ENCODE measurements at places on chromosomes 16 and 17.
A peak's percentile ranks its signal among the peaks of the same experiment; 100 is the strongest.

DNA sequence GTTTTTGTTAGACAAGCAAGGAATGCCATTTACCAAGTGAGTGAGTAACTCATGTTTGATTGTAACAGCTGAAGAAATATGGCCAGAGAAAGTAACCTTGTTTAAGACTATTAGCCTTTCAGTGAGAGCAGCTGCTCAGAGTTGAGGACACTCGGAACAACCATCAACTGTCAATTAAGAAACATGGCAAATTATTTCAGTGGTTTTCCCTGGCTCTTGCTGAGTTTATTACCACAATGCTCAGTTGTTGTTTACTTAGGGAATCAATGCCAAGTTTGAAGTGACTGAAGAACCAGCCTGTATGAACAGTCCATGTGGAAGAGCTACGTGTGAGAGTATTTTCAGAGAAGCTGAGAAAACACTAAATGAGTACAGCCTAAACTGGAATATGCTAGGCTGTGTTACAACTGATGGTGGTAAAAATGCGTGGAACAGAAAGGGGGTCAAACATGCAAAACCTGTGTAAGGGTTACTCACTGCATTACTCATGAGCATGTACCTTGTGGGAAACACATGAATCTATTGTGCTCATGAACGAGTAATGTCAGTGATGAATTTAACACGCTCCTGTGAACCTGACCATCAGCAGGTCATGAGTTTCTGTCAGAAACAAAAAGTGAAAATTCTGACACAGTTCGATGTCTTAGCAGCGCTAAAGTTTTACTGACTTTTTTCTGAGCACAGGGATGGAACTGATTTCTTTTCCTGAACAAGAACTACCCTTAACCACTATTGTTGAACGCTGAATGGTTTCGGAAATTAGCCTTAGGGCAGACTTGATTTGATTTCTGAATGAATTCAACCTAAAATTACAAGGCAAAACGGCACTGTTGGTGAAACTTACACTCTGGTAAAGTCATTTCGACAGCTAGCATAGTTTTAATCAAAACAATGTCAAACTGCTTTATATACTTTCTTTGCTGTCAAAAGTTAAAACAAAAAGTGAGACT, 33.5 kb downstream of the GNA13 start:
- DNase-seq: peak; percentile 47

- DNase-seq: no peak
Observed at GRCh38 chr16:47978491-47979163, 177.2 kb downstream of the ABCC12 start.

DNA sequence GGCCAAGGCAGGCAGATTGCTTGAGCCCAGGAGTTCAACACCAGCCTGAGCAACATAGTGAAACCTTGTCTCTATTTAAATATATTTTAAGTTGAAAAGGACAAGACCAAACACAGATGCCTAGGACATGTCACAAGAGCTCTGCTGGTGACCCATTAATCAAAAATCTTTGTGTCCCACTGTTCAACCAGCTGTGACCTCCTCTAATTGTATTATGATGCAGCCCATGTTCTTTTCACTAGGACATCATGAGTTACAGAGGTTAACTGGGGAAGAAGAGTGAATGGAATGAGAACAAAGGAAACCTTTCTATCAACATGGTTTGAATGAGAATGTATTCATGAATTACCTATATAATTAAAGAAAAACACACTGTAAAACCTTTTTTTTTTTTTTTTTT, 7.0 kb downstream of the EFTUD2 start:
- DNase-seq: no peak

DNA sequence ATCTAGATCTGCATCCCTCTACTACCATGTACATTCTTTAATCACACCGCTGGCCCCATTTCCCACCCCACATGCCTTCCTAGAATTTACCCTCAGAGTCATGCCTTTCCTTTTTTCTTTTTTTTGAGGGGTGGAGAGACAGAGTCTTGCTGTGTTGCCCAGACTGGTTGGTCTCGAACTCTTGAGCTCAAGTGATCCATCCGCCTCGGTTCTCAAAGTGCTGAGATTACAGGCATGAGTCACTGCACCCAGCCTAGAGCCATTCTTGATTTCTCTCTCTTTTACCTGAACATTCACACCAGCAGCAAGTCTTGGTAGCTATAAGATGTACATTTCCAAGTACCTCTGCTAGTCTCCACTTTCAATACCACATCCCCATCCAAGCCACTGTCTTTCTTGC, 2.1 kb downstream of the PAGR1 start:
- no peak for DNase-seq

- no peak for DNase-seq
Observed at GRCh38 chr17:45313996-45314740, 2.7 kb downstream of the MAP3K14 start.

- DNase-seq: no peak
Observed at GRCh38 chr17:80861892-80862291, 129.7 kb upstream of the CHMP6 start.

GRCh38 chr17:68600067-68600930, 868 bp downstream of the FAM20A start:
- DNase-seq: no peak

GRCh38 chr17:77324227-77324626, 183.5 kb downstream of the SEC14L1 start:
- no peak for DNase-seq

DNA sequence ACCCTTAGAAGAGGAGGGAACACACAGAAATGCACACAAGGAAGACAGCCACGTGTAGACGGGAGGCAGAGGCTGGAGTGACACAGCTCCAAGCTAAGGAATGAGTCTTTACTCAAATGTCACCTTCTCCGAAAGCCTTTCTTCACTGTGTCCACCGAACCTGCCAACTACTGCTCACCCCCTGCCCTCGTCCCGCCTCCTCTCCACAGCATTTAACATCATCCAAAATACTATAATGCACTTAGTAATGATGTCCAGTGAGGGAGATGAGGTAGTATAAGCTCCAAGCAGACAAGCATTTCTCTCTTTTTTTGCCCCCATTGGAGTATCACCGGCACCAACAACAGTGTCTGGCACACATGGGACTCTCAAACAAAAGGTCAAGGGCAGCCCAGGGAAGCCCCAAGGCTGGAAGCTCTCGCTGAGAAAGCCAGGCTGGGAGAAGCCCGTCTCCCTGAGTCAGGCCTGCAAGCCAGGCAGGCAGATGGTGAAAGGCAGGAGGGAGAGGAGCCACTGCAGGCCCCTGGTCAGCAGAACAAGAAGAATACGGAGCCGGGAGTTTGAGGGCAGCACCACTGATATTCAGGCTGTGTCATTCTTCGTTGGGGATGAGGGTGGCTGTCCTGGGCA, 25.9 kb downstream of the ZFHX3 start:
- DNase-seq: no peak

- no peak for DNase-seq
Observed at GRCh38 chr16:8742068-8742467, 55.4 kb downstream of the TMEM186 start.

DNA sequence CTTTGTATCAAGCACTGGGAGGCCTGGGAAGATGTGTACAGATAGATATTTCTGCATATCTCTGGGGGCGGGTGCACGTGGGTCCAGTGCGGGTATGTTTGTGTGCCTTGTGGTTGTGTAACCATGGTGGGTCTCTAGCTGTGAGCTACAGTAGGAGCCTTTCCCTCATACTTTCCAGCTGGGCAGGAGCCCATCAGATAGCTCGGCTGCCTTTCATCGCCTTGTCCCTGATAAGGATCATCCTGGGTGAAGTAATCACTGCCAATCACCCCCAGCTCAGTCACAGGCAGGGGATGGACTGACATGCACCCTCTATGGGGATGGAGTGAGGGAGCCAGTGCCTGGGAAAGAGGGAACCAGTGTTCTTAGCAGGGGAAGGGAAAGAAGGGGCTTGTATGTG, 3.2 kb upstream of the SCRN2 start:
- no peak for DNase-seq

DNA sequence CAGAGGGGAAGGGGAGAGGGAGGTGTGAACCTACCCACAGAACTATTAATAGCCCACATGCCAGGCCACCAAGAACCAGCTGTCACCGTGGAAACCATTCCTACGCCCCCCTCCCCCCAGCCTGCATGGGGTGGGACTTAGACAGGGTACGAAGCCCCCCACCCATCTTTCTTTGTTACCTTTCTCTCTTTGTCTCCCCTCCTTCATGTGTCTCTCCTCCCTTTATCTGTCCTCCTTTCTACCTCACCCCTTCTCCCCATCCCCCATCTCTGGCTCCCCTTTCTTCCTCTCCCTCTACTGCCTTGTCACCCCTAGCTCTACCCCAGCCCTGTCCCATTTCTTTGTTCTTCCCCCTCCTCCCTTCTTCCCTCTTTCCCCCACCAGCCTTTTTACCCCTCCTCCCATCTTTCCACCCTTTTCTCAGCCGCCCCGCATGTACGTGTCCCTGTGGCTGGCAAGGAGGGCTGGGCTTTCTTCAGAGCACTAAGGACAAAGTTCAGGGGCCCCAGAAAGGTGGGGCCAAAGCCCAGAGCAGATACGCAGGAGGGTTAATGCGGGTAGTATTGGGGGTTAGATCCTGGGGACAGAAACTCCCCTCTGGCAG, 8.0 kb downstream of the THRA start:
- no peak for DNase-seq

DNA sequence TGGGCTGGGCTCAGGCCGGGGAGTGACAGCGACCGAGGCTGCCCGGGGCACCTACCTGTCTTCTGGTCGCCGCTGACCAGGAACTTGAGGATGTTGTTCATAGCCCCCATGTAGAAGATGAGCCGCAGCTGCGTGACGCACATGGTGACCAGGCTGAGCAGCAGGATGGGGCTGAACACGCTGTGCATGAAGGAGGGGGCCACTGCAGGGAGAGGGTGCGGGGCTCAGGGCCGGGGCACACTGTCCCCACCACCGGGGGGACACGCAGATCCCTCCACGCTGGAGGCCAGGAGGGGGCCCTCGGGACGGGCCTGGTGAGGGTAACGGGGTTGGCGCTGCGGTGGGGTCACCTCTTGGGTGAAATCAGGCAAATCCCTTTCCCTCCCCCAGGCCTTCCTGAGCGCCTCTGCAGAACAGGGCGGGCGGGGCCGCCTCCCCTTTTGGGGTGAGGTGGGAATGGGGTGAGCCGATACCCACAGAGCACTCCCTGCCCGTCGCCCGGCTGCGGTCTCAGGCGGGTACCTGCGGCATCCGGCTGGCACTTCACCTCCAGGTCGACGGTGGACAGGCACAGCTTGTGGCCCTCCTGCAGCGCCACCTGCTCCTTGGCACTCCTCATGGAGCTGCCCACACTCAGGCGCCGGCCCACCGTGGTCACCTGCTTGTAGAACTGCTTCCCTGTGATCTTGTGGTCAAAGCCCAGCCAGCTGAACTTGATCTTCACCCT, 28.3 kb upstream of the PITPNA start:
- DNase-seq: no peak

DNA sequence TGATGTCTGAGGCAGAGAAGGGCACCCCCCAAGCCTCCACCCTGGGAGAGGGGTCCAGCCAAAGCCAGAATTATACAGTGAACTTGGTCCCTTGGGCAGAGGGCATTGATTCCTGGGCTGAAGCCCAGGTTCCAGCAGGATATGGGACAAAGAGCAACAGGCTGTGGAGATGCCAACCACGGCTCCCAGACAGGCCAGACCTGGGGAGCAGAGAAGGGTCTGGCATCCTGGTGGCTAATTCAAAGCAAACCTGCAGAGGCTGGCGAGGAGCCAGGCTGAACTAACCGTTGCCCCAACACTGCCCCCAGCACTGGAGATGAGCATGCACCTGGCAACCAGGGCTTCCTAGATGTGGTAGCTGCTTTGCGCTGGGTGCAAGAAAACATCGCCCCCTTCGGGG, 3.0 kb downstream of the CES3 start:
- DNase-seq: no peak

GRCh38 chr17:15171167-15172047, 93.7 kb downstream of the PMP22 start:
- peak; percentile 74 for DNase-seq

- no peak for DNase-seq
Observed at GRCh38 chr16:74322301-74322710, 25.7 kb downstream of the PSMD7 start.

GRCh38 chr17:42573095-42573494, 4.4 kb downstream of the PSMC3IP start:
- no peak for DNase-seq

GRCh38 chr16:27321013-27321915, 7.5 kb downstream of the IL4R start:
- DNase-seq: no peak

DNA sequence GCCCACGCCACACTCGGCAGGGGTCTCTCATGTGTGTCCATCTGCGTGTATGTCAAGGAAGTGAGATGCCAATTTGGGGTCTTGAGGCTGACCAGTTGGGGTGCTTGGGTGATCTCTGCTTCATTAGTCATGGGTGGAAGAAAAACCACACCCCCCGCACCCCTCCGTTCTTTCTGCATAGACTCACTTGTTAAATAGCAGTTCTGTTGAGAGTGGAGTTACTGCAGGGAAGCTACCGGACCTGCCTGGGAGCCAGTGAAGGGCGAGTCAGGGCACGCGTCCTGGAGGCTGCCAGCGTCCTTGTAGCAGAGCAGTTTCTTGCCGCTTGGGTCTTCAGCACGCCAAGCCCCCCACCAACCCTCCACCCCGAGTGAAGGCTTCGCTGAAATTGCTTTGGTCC, 8.5 kb downstream of the SNN start:
- no peak for DNase-seq

GRCh38 chr17:72806011-72806410, 286.5 kb downstream of the SLC39A11 start:
- no peak for DNase-seq

GRCh38 chr17:48128400-48128799, 20.8 kb downstream of the SNX11 start:
- DNase-seq: no peak

GRCh38 chr16:78796221-78796866, 696.9 kb downstream of the WWOX start:
- DNase-seq: peak; percentile 56

DNA sequence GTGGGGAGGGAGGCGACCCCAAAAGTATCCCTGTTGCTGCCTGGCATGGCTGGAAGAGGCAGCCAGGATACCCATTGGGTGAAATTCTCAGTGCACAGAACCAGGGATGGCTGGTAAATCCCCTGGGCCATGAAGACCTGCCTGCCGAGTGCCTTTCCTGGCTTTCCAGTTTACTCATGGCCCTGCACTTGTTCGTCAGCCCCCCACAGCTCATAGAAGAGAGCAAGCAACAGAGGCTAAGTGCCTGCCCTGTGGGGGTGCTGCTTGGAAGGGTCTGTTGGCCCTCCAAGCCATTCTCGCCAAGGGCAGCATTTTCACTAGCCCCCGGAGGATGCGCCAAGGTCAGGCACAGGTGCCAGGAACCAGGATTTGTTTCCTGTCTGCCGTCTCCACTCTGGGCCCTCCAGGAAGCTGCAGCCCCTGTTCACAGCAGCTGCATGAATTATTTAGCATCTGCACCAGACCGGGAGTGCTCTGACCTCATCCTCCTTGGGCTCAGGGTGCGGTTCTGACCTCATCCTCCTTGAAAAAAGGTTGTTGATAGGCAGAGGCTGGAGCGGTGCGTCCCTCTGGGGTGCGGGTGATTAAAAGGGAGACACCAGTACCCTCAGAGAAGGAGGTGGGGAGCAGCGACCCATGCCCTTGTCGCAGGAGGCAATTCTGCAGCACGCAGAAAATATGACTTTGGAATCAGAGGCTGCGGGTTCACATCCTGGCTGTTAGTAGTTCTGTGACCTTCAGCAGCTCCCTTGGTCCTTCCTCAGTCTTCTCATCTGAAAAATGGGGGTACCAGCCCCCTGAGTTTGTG, 14.2 kb upstream of the CD300A start:
- DNase-seq: no peak
